CD4-positive, alpha-beta memory T cell (primary cell): ENCODE measurements at places on chromosomes 13 and 19.

GRCh38 chr13:75961911-75962310 lies 325.8 kb downstream of the LMO7 start:
- no peaks in the 10 kb centered on the region for H3K27me3 ChIP-seq
- DNase-seq: no peak
- no peaks in the 10 kb centered on the region for H3K36me3 ChIP-seq
- no peaks in the 10 kb centered on the region for H3K4me1 ChIP-seq

DNA sequence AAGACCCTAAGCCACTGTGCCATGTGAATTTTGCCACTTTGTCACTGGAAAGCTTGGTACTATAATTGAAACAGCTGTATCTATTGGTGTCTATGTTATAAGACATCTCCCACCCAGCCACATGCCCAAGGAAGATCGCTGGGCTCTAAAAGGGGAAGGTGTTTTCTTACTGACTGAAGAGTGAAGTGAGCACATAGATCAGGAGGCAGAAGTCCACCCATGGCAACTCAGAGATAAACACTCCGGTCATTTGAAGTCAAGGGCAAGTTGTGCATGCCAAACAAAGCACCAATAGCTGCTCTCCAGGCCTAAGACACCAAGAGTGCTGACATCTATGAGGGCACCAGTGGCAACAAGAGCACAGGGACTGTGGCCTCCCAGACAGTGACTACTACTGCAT lies 153.8 kb downstream of the KCTD12 start:
- no peaks in the 10 kb centered on the region for H3K4me1 ChIP-seq
- no peak for DNase-seq
- H3K36me3 ChIP-seq: no peaks in the 10 kb centered on the region
- H3K27ac ChIP-seq: no peak overlapping the region
- H3K4me3 ChIP-seq: no peak overlapping the region
- no peaks in the 10 kb centered on the region for H3K27me3 ChIP-seq

DNA sequence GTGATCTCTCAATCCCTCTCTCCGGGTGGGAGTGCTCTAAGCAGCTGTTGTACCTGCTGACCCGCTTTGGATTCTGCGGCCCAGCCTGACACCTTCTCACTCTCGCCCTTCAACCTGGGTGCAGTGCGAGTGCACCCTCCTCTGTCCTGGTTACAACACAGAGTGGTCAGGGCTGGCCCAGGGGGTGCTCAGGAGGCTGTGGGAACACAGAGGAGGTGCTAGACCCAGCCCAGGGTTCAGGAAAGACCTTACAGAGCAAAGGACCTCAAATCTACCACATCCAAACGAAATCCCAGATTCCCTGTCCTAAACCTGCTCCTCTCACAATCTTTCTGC lies 23.7 kb downstream of the ZNF175 start:
- peak overlapping the region; percentile 91 for H3K4me3 ChIP-seq
- H3K4me1 ChIP-seq: peaks cover 16% of the 10 kb centered on the region
- no peak for DNase-seq
- peak overlapping the region; percentile 58 for H3K27ac ChIP-seq
- H3K27me3 ChIP-seq: no peaks in the 10 kb centered on the region

DNA sequence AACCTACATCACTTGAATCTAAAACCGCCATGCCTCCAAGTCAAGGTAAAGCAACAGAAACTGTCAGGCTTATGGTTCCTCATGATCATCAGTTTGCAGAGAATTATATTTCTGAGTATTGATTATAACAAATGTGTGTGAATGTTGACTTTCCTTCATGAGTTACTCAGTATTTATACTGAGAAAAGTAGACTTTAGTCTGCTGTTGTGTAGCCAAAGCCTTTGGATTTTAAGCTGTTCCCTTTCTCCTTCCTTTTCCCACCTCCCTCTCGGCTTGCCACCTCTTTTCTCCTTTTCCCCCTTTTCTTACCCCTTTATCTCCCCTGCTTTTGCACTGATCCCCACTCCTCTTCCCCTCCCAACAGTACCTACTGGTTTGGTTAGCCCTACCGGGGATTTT lies 20.7 kb upstream of the GPR18 start:
- H3K4me1 ChIP-seq: peaks cover 96% of the 10 kb centered on the region
- no peaks in the 10 kb centered on the region for H3K36me3 ChIP-seq
- H3K27ac ChIP-seq: no peak overlapping the region
- DNase-seq: no peak
- H3K27me3 ChIP-seq: no peaks in the 10 kb centered on the region

DNA sequence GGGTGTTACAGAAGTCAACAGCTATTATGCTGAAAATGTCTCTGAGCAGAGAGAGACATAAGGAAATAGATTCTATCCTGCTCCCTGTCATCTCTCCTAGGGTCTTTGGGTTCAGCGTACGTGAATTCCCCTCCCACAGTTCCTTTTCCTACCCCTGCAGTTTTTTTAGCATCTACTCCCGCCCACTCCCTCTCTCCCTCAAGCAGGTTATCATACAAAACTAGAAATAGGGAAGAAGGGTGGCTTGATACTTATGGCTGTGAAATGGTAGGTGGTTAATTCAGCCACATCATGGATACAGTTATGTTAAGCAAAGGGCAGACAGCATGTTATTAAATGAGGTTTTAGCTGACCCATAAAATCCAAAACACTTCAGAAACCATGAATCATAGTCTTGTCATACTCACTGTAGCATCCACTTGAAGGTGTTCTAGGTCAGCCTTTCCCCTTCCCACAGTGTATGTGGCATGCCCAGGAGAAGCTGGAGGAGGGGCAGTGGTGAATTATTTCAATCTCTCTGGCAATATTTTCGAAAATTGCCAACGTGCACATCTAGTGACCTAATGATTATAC lies 236.8 kb upstream of the SERP2 start:
- DNase-seq: no peak
- H3K36me3 ChIP-seq: no peaks in the 10 kb centered on the region
- H3K4me1 ChIP-seq: peaks cover 8% of the 10 kb centered on the region
- H3K27ac ChIP-seq: no peak overlapping the region
- no peak overlapping the region for H3K4me3 ChIP-seq

- H3K36me3 ChIP-seq: peaks cover 2% of the 10 kb centered on the region
- H3K4me1 ChIP-seq: peaks cover 53% of the 10 kb centered on the region
- H3K27me3 ChIP-seq: no peaks in the 10 kb centered on the region
Observed at GRCh38 chr19:35901854-35902661, at the start of gene HCST. TSS of gene HCST (plus strand) at chr19:35902529. CDS start at chr19:35902594, 65 bp downstream.

GRCh38 chr19:39837978-39838377 lies 4.0 kb upstream of the DYRK1B start:
- H3K27ac ChIP-seq: no peak overlapping the region
- peaks cover 23% of the 10 kb centered on the region for H3K4me1 ChIP-seq
- no peaks in the 10 kb centered on the region for H3K27me3 ChIP-seq
- no peak overlapping the region for H3K4me3 ChIP-seq
- peaks cover 39% of the 10 kb centered on the region for H3K36me3 ChIP-seq

GRCh38 chr13:37715606-37716015 lies 117.0 kb upstream of the POSTN start:
- no peaks in the 10 kb centered on the region for H3K4me1 ChIP-seq
- H3K36me3 ChIP-seq: no peaks in the 10 kb centered on the region
- H3K27ac ChIP-seq: no peak overlapping the region
- no peak overlapping the region for H3K4me3 ChIP-seq

GRCh38 chr19:2550431-2551171 lies 74.7 kb downstream of the GADD45B start:
- H3K4me1 ChIP-seq: peaks cover 24% of the 10 kb centered on the region
- no peak overlapping the region for H3K27ac ChIP-seq
- H3K36me3 ChIP-seq: no peaks in the 10 kb centered on the region
- H3K27me3 ChIP-seq: no peaks in the 10 kb centered on the region

- H3K4me1 ChIP-seq: no peaks in the 10 kb centered on the region
- H3K4me3 ChIP-seq: no peak overlapping the region
- H3K27ac ChIP-seq: no peak overlapping the region
- no peaks in the 10 kb centered on the region for H3K36me3 ChIP-seq
- no peaks in the 10 kb centered on the region for H3K27me3 ChIP-seq
Observed at GRCh38 chr13:65453982-65454381, 1776.2 kb downstream of the PCDH9 start.

DNA sequence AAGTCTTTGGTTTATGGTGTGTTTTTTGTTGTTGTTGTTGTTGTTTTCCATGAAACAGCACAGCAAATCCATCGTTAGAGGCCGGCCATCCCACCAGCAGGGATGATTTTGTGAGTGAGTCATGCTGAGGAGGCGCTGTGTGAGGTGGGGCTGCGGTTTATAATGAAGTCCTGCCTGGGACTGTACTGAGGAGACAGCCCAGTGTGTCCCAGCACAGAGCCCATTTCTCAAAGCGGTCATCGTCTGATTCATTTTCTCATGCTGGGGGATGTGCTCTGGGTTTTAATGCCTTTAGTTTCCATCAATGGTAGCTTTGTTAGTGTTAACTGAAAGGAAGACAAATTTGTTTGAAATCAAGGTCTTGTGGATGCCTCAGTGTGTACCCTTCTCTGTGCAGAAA lies 129.3 kb upstream of the SERP2 start:
- H3K36me3 ChIP-seq: no peaks in the 10 kb centered on the region
- H3K4me3 ChIP-seq: no peak overlapping the region
- DNase-seq: no peak
- no peaks in the 10 kb centered on the region for H3K27me3 ChIP-seq

DNA sequence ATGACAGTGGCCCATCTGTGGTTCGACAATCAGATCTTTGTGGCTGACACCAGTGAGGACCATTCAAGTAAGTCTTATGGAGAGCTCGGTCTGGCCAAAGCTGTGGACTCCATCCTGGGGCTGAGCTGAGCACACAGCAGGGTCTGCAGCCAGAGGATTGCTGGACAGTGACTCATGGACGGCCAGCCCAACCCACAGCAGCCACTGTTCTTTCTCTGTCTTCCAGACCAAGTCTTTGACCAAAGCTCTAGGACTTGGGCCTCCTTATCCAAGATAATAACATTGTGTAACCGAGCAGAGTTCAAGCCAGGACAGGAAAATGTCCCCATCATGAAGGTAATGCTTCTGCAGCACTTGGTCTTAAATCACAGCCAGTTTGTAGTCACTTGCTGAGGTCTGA lies 12.4 kb downstream of the ATP12A start:
- no peaks in the 10 kb centered on the region for H3K36me3 ChIP-seq
- H3K4me3 ChIP-seq: no peak overlapping the region
- no peaks in the 10 kb centered on the region for H3K27me3 ChIP-seq
- H3K4me1 ChIP-seq: peaks cover 7% of the 10 kb centered on the region
- no peak for DNase-seq

GRCh38 chr19:14639536-14640277 lies 34.9 kb downstream of the ADGRE3 start:
- H3K4me3 ChIP-seq: no peak overlapping the region
- H3K4me1 ChIP-seq: no peaks in the 10 kb centered on the region
- H3K27me3 ChIP-seq: no peaks in the 10 kb centered on the region
- H3K27ac ChIP-seq: no peak overlapping the region
- no peak for DNase-seq
- no peaks in the 10 kb centered on the region for H3K36me3 ChIP-seq

DNA sequence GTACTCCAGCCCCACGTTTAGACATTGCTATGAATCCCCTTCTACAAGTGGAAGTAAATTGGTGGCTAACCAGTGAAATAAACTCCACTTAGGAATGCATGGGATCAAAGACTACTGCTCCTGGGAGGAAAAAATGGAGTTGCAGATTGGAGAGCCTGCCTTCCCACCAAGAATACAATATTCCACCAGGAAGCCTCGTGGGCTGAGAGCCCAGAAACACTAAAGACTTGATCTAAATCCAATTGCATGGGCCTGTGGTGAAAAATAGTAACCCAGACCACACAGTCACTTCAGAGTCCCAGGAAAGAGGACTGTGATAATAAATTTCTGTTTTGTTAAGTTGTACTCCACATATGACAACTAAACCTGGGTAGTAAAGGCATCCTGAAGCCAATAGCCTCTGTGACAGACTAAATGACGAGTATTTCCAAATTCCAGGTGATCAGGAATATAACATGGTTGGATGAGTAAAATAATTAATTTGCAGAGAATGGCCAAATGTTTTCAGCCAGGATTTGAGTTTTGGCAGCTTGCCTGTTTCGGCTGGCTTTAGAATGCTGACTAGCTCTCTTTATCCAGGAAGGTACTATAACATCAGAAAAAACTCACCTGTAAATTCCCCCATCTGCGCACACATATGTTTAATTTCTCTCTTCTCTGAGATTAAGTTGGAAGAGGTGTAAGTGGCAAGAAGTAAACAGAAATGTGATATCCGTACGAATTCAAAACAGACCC lies 480.3 kb downstream of the LIG4 start:
- no peak overlapping the region for H3K4me3 ChIP-seq
- H3K27ac ChIP-seq: no peak overlapping the region

GRCh38 chr13:86960876-86961275 lies 710.3 kb upstream of the SLITRK5 start:
- no peaks in the 10 kb centered on the region for H3K36me3 ChIP-seq
- no peaks in the 10 kb centered on the region for H3K4me1 ChIP-seq
- no peak for DNase-seq
- no peak overlapping the region for H3K27ac ChIP-seq
- no peaks in the 10 kb centered on the region for H3K27me3 ChIP-seq

GRCh38 chr19:7575434-7576040 lies 20.1 kb upstream of the CAMSAP3 start:
- H3K4me1 ChIP-seq: no peaks in the 10 kb centered on the region
- H3K36me3 ChIP-seq: no peaks in the 10 kb centered on the region
- H3K27ac ChIP-seq: no peak overlapping the region
- no peak for DNase-seq

- no peaks in the 10 kb centered on the region for H3K27me3 ChIP-seq
- H3K4me3 ChIP-seq: no peak overlapping the region
- no peaks in the 10 kb centered on the region for H3K4me1 ChIP-seq
- H3K27ac ChIP-seq: no peak overlapping the region
- no peaks in the 10 kb centered on the region for H3K36me3 ChIP-seq
Observed at GRCh38 chr13:29752175-29752574, 98.2 kb downstream of the UBL3 start.

DNA sequence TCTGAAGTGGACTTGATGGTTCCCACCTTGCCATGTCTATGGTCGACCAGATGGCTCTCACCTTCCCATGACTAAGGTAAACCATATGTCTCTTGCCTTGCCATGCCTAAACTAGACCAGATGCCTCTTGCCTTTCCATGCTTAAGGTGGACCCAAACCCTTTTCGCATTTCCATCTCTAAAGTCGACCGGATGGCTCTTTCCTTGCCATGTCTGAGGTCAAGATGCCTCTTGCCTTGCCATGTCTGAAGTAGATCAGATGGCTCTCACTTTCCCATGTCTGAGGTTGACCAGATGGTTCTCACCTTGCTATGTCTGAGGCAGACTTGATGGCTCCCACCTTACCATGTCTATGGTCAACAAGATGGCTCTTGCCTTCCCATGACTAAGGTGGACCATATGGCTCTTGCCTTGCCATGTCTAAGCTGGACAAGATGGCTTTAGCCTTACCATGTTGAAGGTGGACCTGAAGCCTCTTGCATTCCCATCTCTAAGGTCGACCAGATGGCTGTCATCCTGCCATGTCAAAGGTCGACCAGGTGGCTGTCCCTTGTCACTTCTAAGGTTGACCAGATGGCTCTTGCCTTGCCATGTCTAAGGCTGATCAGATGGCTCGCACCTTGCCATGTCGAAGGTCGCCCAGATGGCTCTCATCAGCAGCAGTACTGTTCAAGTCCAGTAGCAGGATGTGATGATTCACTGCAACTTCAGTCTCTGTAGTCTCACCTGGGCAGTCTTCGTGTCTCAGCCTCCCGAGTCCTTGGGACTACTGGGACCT lies 1439.4 kb downstream of the UQCRFS1 start:
- no peak overlapping the region for H3K27ac ChIP-seq
- H3K4me1 ChIP-seq: no peaks in the 10 kb centered on the region
- H3K27me3 ChIP-seq: no peaks in the 10 kb centered on the region
- DNase-seq: no peak
- no peak overlapping the region for H3K4me3 ChIP-seq

GRCh38 chr13:79796136-79796535 lies 315.2 kb downstream of the NDFIP2 start:
- no peaks in the 10 kb centered on the region for H3K36me3 ChIP-seq
- DNase-seq: no peak
- H3K27ac ChIP-seq: no peak overlapping the region
- no peaks in the 10 kb centered on the region for H3K4me1 ChIP-seq
- no peak overlapping the region for H3K4me3 ChIP-seq
